ENCODE measurements at places on chromosomes 1 and 21.

GRCh38 chr1:96039910-96040309, 681.7 kb upstream of the PTBP2 start:
- no peak for DNase-seq

DNA sequence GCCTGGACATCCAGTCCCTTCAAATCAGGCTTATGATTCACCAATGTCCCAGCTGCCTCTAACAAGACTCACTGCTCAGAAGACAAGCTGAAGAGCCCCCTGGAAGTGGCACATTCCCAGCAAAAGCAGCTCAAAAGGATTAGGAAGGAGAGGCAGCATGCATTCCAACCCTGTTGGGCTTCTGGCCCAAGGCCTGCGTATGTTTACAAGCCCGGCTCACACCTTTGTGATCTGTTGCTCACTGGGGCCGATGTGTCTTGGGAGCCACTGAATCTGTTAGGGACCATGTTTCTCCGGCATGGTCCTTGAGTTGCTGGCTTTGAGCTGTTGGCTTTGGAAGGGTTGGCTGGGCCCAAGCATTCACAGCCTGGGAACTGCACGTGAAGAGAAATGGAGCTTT, 81.2 kb upstream of the C1orf174 start:
- DNase-seq, result no peak

DNA sequence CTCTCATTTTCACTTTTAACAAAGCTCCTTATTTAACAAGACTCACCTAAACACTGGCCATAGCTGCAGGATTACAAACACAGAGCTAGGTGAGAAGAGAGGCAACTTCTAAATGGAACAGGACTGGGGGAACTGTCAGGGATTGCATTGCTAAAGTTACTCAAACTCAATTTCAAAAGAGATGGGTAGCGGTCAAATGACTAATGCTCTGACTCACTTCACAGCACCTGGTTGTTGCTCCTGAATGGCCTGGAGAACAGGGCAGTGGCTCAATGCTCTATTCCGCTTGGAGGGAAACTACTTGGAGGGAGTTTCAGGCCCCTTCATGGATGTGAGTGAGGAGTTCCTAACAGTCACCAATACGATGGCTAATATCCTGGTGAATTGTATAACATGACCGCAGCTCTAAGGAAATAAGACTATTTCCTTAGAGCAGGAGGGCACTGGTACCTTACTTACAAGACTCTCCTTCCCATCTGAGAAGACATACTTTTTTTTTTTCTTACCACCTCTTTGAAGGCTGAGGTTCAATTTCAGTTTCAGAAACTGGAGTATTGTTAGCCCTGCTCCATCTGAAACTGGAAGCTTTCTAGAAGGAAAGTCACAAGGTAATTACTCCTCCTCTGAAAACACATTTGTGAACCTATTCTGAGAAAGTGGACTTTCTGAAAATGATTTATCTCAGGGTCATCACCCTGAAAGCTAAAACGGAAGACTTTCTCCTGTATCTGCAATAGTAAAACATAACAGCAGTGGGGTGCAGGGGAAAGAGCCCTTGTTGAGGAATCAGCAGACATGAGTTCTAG, 9.5 kb downstream of the DPT start:
- DNase-seq, result no peak

DNA sequence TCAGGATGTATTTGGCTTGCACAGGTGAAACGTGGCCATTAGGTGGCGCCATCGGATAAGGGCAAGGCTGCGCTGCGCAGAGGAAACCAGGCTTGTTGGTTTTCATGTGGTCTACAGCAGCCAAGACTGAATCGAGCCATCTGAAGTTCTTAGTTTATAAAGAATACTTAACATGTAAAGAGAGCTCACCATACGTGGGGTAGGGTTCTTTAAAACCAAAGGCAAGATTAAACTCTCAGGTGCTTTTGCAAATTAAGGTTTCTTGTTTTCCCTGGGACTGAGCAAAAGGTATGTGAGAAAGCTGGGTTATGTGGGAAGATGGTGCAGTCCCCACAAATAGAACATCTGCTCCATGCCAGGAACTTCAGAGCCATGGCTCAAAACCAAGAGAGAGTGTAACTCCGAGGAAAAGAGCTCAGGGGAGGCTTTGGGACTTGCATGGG, 9.3 kb downstream of the MASP2 start:
- DNase-seq, result peak; percentile 82

GRCh38 chr1:116881879-116882520, 27.7 kb upstream of the PTGFRN start:
- no peak for DNase-seq

GRCh38 chr1:47558601-47559593, 121.1 kb downstream of the FOXD2 start:
- no peak for DNase-seq

DNA sequence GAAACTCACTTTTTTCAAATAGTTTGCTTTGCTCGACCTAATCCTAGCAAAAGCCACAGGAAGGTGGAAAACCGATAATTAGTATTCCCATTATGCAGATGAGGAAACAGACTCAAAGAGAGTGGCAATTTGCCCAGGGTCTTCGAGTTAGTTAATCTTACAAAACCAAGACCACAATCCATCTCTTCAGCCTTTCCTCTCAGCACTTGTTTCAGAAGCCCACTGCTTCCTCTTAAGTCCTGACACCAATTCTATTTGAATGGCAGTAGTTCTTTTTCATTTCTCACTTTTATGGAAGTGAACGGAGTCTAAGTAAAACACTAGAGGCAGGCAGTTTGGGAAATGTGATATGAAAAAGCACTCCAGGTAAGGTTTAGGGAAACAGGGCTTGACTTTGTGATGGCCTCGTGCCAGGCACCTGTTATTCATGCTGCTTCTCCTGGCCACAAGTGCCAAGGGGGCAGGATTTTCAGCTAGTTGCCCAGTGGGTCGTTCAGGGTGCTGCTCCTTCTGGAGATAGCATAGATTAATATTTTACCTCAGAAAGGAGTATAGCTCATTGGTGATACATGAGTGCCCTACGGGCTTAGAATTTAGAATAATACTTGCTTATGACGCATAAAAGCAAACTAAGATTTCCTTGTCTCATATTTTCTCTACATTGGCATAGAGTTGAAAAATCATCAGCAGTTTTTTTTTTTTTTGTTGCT, 76.6 kb upstream of the NRIP1 start:
- DNase-seq, result no peak
